NCI-H1417 (cell line): ENCODE measurements at places on chromosomes 7 and 10.

DNA sequence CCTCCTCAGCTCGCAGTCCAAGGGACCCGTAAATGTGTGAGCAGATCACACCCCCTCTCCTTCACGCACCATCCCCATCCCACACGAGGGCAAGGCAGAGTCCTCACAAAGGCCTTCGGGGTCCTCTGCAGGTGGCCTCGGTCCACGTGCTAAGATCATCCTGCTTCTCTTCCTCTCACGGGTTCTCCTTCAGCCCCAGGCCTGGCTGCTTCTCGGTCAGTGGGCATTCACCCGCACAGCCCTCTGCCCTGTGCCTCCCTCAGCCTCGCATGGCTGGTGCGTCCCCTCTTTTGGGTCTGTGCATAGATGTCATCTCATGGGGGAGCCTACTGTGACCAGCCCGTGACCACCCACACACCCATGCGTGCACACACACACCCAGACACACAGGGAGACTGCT is 17.3 kb upstream of the FOXL3 start:
- no peak for DNase-seq

DNA sequence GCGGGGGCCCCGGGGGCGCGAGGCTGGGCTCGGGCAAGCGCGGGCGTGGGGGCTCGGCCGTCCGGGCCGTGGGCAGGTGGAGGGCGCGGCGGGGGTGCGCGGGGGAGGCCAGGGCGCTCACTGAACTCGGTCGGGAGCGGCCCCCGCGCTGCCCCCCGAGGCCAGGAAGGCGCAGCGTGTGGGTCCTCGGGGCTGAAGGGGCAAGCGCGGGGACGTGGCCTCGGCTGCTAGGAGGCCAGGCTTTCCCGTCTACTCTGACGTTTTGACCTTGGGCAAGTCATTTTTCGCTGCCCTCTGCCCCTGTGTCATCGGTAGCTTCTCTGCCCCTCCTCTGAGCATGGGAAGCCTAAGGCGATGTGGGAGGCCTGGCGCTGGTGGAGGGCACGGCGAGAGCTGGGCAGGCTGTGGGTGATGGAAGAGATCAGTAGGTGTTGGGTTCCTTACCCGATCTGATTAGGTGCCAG is 441 bp downstream of the FBH1 start:
- DNase-seq = no peak

DNA sequence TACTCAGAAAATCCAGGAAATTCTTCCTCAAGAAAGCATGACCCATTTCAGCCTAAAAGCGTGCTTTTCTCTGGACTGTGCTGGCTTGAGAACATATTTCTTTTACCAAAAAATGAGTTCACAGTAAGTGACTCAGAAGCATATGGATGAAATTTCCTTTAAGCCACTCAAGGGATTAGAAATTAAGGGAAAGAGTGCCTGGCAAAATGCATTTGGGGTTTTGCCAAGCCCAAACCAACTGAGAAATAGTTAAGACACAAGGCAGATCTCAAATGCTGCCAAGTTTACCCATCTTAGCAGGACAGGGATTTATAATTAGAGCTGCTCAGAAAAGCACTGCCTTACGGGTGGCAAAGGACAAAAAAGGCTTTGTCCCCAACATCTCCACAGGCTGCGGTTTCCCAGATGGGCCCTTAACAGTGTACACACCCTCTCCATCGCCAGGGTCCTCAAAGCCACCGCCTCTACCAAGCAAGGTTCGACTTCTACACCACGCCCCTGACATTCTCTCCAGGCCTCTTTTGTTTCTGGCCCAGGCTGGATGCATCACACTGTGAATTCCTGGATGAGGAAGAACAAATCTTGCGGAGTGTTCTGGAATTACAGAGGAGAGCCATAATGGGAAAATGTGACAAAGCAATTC is 30.1 kb upstream of the CDHR3 start:
- no peak for DNase-seq

DNA sequence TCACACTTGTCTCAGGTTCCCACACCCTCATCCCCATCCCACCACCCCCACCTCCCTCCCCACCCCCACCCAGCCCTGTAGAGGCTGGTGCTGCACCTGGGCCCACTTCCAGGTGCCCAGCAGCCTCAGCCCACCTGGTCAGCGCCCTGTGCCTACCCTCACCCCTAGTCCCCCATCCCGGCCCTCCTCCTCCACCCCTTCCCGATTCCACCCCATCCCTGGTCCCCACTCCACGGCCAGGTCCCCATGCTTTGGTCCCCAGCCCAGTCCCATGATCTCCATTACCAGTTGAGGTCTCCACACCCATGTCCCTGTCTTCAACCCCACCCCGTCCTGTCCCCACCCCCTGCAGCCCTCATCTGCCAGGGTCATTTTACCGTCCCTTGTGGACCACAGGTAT is 24.6 kb upstream of the CNPY1 start:
- DNase-seq = no peak

- DNase-seq = peak; percentile 63
These were observed 69.7 kb upstream of the PALS2 start for GRCh38 chr7:24503506-24503905.

DNA sequence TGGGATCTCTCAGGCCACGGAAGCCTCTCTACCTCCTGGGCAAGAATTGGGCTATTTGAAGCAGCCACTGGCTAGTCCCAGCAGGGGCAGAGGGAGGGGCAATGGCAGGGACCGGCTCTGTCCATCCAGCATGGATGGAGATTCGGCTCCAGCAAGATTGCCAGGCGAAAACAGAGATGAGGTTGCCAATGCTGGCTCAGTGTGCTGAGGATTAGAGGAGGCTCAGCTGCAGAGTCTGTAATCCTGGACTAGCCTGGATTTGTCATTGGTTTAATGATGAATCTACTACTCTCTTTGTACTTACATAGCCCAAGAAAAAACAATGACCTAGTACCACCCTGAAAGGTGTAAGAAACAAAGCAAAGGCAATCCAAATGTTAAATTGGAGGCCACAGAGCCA is 112.2 kb upstream of the PDCD4 start:
- DNase-seq = no peak

DNA sequence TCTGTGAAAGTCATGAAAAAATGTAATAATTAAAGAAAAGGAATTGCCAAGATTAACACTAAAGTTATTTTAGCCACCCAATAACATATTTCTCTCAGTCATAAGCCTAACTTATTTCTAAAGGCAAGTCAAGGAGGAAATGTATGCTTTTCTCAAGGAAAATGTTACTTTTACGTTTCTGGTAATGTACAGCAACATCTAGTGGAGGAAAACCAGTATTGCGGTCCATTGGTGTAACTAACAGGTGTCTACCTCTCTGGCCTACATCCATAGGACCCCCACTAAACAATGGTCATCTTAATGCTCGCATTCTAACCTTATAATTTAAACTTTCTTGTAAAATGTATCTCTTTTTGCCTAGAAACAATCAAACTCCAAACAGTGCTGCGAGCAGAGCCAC is 437.5 kb downstream of the KIF20B start:
- DNase-seq = no peak

GRCh38 chr10:73359492-73359891 is 828 bp upstream of the CFAP70 start:
- peak; percentile 27 for DNase-seq

GRCh38 chr7:22858640-22859561 is 36.3 kb upstream of the TOMM7 start:
- DNase-seq = no peak

- peak; percentile 68 for DNase-seq
These were observed at the start of gene PIP4K2A for GRCh38 chr10:22714479-22715289. TSS of gene PIP4K2A (minus strand) at chr10:22714578. CDS start at chr10:22714326, 252 bp downstream.

GRCh38 chr10:97659589-97659988 is 19.1 kb downstream of the PI4K2A start:
- no peak for DNase-seq

DNA sequence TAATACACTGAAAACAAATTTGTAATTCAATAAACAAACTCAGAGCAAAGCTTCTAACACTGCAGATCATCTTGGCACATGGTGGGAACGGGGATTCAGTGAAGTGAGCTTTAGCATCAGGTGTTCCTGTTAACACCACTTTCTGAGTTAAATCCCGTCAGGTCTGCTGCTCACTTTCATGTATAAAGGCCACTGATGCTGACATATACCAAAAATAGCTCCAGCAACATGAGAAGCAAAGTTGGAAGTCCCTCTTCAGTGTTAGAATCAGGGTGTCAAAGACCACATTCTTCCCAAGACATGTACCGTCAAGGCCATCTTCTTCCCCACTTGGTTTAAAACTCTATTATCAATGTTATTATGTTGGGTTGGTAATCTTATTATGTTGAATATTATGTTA is 11.7 kb upstream of the CACNA2D1 start:
- DNase-seq = no peak

GRCh38 chr10:74502963-74503608 is 323.3 kb upstream of the KAT6B start:
- no peak for DNase-seq

DNA sequence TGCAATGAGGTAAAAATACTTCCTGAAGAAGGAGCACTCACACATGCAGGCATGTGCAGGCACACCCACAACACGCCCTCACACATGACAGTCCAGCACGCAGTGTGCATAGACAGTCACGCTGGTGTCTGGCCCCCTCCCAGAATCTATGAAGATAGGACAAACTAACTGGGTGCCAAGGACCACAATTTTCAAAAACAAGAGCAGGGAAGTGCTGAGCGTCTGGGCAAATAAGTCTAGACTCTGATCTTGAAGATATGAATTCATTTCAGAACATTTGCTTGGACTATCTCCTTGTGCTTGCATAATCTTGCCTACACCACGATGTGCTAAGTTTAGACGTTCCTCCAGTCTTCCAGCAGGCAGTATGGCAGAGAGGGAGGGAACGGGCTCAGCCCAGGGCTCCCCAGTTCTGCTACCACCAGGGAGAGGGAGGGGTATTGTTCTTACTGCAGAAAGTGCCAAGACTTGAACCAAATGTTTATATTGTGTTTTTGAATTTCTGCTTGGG is 276.5 kb upstream of the KLF6 start:
- DNase-seq = no peak

DNA sequence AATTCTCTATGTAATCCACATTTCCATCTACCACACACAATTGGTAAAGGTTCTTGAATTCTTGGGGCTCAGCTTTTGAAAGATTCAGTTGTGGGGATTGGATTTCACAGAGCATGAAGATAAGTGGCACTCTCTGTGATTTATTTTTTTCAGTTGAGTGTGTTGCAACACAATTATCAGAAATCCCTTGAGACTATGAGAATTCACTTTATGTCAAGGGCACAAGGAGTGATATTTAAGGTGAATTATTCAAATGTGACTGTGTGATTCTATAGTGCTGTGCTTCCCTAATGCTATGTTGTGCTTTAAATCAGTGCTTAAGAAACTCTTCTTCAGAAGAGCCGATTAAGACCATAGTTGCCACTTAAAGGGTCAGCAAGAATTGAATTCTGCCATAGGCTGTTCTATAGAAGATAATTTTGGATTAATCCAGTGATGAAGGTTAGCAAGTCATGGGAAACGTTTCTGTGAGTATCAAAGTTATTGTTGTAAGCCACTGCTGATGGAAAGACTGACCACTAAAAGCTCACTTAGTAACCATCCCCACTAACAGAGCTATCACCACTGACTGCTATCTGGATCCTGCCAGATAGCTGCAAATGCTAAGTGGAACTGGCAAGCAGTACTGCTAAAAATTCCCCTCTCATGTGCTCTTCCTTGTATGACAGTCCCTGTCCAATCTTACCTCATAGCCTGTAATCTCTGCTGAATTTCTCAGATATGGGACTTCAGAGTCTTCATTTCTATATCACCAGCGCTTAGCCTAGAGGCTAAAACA is 134.0 kb upstream of the SEMA3D start:
- DNase-seq = peak; percentile 96

DNA sequence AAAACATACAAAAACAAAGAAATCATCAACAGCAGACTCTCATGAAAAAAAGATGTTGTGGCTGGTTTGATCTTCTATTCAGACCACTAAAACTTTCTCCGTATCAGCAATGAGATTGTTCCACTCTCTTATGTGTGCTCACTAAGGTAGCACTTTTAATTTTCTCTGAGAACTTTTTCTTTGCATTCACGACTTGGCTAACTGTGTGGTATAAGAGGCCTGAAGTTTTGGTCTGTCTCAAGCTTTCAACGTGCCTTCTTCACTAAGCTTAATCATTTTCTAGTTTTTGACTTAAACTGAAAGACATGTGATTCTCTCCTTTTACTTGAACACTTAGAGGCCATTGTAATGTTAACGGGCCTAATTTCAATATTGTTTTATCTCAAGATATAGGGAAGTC is 1231.6 kb downstream of the SORCS3 start:
- no peak for DNase-seq

DNA sequence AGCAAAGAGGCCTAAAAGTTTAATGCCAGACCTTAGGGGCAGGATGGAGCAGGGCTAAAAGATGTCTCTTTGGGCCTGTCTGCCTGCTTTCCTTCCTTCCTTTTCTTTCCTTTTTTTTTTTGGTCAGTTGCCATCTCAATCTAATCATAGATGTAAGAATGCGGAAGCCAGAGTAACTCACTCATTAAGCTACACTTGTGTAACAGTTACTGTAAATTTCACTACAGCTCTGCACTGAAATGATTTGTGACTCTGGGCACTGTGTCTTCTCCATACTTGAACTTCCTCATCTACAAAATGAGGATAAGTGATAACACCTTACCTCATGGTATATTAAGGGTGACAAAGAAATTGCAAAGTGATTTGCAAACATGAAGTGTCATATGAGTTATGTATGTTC is 75.5 kb upstream of the AGK start:
- no peak for DNase-seq

DNA sequence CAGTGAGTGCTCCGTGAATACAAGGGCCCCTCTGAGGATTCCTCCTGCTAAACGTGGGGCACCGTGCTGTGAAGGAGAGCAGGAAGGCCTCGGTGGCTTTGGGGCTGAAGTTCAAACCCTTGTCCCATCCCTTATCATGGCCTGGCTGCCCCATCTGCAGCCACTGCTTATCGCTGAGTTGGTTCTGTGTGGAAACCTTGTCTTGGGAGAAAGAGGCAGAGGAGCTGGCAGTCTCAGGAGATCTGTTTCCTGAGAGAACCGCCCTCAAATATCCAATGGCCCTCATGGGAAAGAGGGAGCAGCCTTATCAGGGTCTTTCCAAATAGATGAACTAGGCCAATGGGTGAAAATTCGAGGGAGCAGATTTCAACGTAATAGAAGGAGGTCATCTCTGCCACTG is 52.0 kb upstream of the NRF1 start:
- no peak for DNase-seq

- no peak for DNase-seq
These were observed 245.2 kb downstream of the SFMBT2 start for GRCh38 chr10:7165500-7166177.

DNA sequence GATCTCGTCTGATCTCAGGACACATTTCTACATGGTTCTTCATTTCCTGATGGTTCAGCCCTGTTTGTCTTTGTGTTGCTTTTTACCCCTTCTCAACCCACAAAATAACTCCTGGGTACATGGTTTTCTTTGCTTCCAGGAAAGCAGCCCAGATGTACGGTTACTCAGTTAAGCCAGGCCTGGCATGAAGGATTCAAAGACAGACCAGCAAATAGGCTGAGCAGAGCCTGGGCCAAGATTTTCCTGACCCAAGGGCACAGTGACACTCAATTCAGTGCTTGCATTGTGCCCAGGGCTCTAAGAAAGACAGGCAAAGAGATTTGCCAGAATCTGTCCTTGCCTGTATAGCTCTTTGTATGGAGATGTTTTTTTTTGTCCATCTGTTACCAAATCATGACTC is 340.8 kb upstream of the KIAA1217 start:
- DNase-seq = no peak

- no peak for DNase-seq
These were observed 160.7 kb upstream of the COBL start for GRCh38 chr7:51477323-51477722.

- DNase-seq = peak; percentile 74
These were observed 654.7 kb upstream of the ZWINT start for GRCh38 chr10:57015595-57016318.
